ENCODE measurements at places on chromosomes 5 and 9. TPM values are rescaled to one million over a fixed set of nuclear protein-coding genes. Genes with fewer than 3 reads are reported as not detected.

The SLC25A48 gene
- not detected for total RNA-seq

The PRELID2 gene
- 28.4 TPM for total RNA-seq

The UGT3A2 gene
- total RNA-seq = not detected

The MCC gene
- 22.8 TPM for total RNA-seq

The ZNF367 gene
- 45.4 TPM for total RNA-seq

The GHR gene
- total RNA-seq = 0.05 TPM

The CDC25C gene
- total RNA-seq = 40.0 TPM

The TEK gene
- 4.0 TPM for total RNA-seq

The SV2C gene
- total RNA-seq = not detected

The SH3RF2 gene
- total RNA-seq = 11.2 TPM

The CER1 gene
- not detected for total RNA-seq

The PCDHA5 gene
- total RNA-seq = not detected

The ADRA1B gene
- total RNA-seq = 2.8 TPM

The TCOF1 gene
- 58.8 TPM for total RNA-seq

The ZDHHC11 gene
- total RNA-seq = not detected

The IFNA2 gene
- total RNA-seq = not detected

The PARP8 gene
- total RNA-seq = 4.5 TPM

The SELENOP gene
- not detected for total RNA-seq

The STPG3 gene
- total RNA-seq = not detected

The PTGES gene
- 2.4 TPM for total RNA-seq

The ALDH1A1 gene
- total RNA-seq = not detected

The DAPK1 gene
- 84.9 TPM for total RNA-seq

The TRPM6 gene
- total RNA-seq = not detected

The PJA2 gene
- 138 TPM for total RNA-seq

The C1QTNF2 gene
- total RNA-seq = 5.7 TPM

The SLC2A6 gene
- 22.6 TPM for total RNA-seq

The PHPT1 gene
- total RNA-seq = 70.5 TPM

The PCDHGA3 gene
- total RNA-seq = not detected

The GARIN3 gene
- total RNA-seq = not detected

The CCDC183 gene
- total RNA-seq = 0.16 TPM

The TRIM52 gene
- total RNA-seq = 5.2 TPM

The MUSK gene
- total RNA-seq = 0.16 TPM

The RNF183 gene
- not detected for total RNA-seq

The FOXD4L4 gene
- total RNA-seq = not detected

The OTP gene
- total RNA-seq = not detected

The WNT8A gene
- total RNA-seq = not detected

The CATSPER3 gene
- total RNA-seq = 0.08 TPM

The FKTN gene
- total RNA-seq = 21.2 TPM

The TEX48 gene
- total RNA-seq = not detected

The TAF11L5 gene
- total RNA-seq = not detected

The SLC36A2 gene
- total RNA-seq = not detected

The SPATA31E1 gene
- 0.26 TPM for total RNA-seq

The SYK gene
- total RNA-seq = not detected

The PRR16 gene
- 16.0 TPM for total RNA-seq

The GFI1B gene
- total RNA-seq = 0.05 TPM

The LSM11 gene
- total RNA-seq = 10.4 TPM

Measured in SJSA1 (cell line).